Upper lobe of left lung (tissue), 6 donors: ENCODE measurements at places on chromosomes 1 and 21.

- no peak for DNase-seq
Measured at GRCh38 chr21:38769191-38769780, 36.4 kb upstream of the ETS2 start.

DNA sequence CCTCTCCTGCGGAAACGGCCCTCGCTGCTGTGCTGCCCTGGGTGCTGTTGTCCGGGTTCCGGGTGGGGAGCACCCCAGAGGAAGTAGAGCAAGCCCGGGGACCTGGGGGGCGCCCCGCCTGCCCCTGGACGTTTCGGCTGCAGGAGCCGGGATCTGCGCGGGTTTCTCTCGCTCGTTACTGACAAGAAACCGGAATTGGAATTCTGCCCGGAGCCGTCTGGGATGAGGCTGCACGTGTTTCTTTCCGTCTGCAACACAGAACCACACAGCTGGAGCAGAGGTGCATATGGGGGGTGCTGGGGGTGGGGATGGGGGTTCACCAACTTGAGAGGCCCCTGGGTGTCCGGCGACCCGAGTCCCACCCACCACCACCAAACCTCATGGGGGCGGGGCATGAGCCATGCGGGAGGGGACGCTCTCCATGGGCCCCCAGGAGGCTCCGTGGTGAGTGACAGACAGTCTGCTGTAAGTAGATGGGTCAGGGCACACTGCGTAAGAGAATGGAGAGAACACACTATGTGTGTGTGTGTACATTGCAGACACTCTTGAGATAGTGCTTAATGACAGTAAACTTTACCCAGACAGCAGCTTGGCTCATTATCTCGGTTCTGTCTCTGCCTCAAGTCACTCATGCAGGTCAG lies 261.4 kb upstream of the C1orf174 start:
- peak; percentile 78 for DNase-seq

- no peak for DNase-seq
Measured at GRCh38 chr1:43340559-43340958, 2.9 kb downstream of the MPL start.

- no peak for DNase-seq
Measured at GRCh38 chr21:34974162-34974981, 74.7 kb downstream of the RUNX1 start.

- DNase-seq = no peak
Measured at GRCh38 chr1:17066361-17067068, 12.7 kb upstream of the SDHB start.

GRCh38 chr1:62325081-62325480 lies 5.8 kb upstream of the KANK4 start:
- no peak for DNase-seq

DNA sequence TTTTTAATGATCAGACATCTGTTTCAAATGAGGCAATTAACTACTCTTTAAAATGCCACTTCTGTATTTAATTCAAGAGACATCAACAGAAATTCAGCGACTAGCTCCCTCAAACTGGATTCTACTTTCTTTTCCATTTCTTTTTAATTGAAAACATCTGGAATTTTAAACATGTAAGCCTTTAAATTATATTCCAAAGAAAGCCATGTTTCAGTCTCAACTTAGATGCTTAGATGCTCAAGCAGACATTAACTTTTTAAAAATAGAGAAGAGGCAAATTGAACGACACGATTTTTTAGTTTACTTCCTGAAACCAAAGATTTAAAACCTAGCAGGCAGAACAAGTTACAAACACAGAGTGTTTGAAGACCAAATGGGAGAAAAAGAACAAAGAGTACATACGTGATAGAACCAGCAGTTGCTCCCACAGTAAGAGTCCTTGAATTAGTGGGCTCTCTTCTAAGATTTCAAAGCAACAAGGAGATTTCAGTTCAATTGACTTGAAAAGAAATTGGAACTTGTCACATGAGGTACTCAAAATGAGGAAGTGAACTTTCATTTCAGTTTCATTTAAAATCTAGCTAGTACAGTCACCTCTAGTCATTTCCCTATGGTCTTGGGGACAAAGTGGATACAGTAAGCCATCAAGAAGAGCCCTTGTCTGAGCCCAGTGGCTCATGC lies at the start of gene CTSS:
Gene CTSS, minus strand, starts transcription at position 483 of the 681 bp plus-strand sequence. CDS start 1,015 bp downstream, outside the sequence.
- no peak for DNase-seq

GRCh38 chr1:234997201-234997895 lies 131.3 kb downstream of the TOMM20 start:
- DNase-seq = peak; percentile 94

GRCh38 chr1:21331752-21332478 lies 41.7 kb upstream of the ECE1 start:
- DNase-seq = no peak

GRCh38 chr1:95974586-95974985 lies 740.6 kb downstream of the RWDD3 start:
- no peak for DNase-seq

DNA sequence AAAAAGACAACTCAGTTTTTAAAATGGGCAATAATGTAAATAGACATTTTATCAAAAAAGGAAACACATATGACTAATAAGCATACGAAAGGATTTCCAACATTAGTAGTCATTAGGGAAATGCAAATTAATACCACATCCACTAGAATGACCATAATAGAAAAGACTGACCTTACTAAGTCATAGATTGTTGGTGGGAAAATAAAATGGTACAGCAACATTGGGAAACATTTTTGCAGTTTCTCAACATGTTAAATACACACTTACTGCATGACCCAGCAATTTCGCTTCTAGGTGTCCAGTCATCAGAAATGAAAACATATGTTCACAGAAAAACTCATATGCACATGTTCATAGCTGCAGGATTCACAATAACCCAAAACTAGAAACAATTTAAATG lies 29.9 kb upstream of the SLC44A3 start:
- no peak for DNase-seq

DNA sequence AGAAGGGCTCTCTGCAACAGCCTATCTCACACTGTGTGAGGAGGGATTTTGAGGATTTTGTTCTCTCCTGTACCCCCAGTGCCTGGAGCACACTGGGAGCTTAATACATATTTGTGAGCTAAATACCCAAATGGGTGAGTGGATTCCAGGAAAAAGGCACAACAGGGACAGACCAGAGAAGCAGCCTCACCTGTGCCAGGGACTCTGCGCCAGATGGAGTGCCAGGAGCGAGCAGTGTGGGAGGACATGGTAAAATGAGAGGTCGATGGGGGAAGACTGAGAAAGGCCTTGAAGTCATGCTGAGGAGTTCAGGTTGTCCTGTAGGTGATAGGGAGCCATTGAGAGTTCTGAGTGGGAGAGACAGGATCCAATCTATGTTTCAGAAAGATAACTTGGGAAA lies 11.0 kb upstream of the KCNA2 start:
- DNase-seq = no peak

DNA sequence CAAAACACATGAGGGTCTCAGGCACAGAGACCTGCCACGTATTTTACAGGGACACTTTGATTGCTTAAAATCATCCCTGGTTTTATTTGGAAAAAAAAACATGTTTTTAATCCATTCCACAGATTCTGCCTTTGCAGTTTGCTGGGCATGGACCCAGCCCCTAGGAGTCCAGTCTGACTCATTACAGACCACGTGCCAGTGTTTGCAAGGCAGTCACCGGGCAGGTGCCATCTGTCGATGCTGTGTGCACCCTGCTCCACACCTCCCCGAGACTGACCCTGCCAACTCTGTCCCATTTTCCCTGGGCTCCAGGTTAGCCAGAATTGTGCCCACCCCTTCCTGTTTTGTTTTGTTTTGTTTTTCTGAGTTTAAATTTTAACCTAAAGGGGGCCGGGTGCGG lies 148.4 kb upstream of the TMEM51 start:
- no peak for DNase-seq

- DNase-seq = no peak
Measured at GRCh38 chr21:44416193-44416592, 39.1 kb upstream of the LRRC3 start.

GRCh38 chr1:34078383-34078782 lies 86.6 kb downstream of the CSMD2 start:
- no peak for DNase-seq

- no peak for DNase-seq
Measured at GRCh38 chr1:229448845-229449244, 15.0 kb upstream of the ACTA1 start.

- no peak for DNase-seq
Measured at GRCh38 chr1:205950280-205950679, 7.0 kb upstream of the SLC26A9 start.

DNA sequence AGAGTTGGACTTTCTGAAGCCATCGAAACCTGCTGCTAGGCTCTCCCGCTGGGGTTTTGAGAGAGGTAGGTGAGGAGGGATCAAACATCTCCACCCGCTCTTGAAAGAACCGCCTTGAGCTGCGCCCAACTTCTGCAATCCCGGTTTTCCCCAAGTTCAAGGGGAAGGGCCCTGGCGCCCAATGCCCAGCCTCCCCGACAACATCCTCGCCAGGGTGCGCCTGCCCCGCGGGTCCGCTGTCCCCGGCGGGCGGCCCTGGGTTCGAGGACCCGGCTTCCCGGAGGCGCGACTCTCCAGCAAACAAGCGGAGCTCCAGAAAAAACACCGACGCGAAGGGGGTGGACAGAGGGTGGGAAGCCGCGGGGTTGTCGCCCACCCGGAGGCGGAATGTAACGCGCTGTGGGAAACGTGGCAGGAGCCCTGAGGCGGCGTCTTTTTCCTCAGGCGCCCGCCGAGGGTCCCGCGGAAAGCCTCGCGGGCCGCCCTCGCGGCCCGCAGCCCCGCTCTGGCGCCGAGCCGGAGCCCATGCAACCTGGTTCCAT lies 607 bp downstream of the BTG3 start:
- DNase-seq = peak; percentile 80

DNA sequence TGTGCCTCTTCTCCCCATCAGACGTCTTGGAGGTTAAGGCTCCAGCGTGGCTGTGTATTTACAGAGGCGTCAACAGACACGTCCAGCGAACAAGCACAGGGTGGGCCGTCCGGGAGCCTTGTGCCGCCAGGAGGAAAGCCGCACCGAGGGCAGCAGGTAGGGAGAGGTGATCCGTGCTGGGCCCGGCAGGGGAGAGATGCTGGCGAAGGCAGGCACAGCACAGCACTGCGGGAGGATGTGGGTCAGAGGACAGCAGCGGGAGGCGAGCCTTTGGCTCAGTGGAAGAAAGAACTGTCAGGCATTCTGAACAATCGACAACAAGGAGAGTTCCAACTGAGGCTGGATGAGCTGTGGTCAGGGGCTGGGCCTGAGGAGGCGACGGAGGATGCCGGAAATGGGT lies 144.1 kb upstream of the TNR start:
- no peak for DNase-seq

DNA sequence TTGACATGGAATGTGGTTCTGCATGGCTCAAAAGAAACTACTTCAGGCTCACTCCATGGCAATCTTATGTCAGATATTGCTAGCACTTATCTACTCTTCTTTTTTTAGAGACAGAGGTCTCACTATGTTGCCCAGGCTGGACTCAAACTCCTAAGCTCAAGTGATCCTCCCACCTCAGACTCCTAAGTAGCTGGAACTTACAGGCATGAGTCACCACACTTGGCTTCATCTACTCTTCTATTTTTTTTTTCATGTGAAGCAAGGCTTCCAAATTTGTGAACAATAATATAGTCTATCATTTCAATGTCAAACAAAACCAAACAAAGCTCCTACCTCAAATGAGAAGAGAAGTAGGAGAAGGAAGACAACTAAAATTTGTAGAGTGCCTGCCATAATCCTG lies 7.5 kb upstream of the PSEN2 start:
- DNase-seq = no peak

GRCh38 chr21:35178827-35179226 lies 129.7 kb upstream of the RUNX1 start:
- DNase-seq = no peak

GRCh38 chr1:164611754-164612642 lies 53.0 kb downstream of the PBX1 start:
- DNase-seq = peak; percentile 39

- no peak for DNase-seq
Measured at GRCh38 chr1:224737353-224737727, 121.2 kb downstream of the CNIH3 start.

DNA sequence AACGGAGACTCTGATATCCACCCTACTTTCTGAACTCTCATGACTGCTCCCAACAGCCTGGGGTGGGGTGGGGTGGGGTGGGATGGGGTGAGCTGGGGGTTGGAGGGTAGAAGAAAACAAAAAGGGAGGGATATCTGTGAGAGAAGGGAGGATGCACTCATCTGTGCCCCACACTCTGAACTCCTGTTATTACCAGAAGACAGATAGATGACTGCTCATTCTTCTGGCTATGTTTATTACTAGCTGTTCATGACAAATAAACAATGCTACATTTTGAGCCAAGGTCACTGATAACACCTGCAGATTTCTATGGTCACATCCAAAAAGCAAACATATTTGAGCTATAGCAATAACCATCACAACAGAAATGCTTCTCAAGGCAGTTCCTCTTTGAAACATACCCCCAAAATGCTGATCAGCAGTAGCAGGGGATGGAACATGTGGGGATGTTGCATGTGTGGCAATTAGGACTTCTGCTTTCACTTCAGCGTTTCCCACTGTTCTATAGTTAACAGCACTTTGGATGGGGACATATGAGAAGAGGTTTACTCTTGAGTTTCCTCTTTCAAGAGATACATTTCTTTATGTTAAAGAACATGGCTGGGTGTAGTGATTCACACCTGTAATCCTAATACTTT lies 43.3 kb downstream of the GPR3 start:
- no peak for DNase-seq

DNA sequence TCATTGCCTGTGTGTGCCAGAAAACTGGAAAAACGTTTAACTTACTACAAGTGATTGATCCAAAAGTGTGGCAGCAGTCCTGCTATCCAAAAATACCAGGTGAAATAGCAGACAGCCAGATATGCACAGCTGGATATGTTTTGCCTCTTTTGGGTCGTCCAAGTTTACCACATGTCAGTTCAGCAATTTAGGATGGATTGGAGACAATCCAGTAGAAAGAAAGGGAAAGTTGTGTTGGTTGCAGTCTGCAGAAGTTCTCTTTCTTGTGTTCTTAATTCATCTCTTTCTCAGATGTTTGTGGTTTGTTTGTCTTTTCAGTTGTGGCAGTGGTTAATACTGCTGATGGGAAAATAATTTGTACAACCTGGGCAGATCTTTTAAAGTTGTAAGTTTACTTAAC lies 645.0 kb downstream of the PTPRC start:
- no peak for DNase-seq
